ENCODE measurements at places on chromosomes 16 and 17.

- DNase-seq: no peak
These were observed 502.6 kb downstream of the TMEM114 start for GRCh38 chr16:8087597-8088289.

DNA sequence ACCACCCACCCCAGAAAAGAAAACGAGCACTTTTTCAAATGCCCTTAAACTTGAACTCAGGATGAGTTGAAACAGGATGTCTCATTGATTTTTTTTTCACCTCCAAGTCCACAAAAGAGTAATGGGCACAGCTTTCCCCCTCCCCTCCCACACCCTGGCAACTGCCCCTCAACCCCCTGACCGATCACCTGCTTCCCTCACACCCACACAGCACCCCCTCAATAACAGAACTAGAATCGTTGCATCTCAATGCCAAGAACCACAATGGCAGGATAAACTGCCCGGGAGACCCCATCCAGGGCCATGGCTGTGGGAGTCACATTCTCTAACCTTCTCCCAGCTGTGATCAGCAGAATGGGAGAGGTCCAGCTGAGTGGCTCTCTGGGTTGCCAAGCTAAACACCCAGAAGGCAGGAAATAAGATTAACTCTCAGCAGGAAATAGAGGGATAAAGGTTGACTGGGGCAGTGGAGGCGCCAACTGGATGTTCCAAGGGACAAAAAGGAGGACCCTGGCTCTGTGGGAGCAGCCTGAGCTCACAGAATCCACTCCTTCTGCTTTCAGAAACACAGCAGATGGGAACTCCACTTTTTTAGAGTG is 128.0 kb upstream of the SDK2 start:
- DNase-seq: no peak

DNA sequence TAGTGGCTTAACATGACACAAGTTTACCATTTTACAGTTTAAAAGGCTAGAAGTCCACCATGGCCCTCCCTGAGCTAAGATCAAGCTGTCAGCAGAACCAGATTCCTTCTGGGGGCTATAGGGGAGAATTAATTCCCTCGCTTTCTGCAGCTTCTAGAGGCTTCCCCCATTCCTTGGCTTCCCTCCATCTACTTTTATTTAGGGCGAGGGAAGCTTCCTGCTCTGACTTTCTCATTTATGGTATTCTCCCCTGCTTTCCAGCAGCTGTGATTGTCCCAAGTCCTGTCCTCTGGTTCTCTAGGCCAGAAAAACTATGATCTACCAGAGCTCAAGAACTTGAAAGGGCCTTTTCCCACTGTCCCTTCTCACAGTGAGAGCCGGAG is 4.3 kb downstream of the CETP start:
- no peak for DNase-seq

DNA sequence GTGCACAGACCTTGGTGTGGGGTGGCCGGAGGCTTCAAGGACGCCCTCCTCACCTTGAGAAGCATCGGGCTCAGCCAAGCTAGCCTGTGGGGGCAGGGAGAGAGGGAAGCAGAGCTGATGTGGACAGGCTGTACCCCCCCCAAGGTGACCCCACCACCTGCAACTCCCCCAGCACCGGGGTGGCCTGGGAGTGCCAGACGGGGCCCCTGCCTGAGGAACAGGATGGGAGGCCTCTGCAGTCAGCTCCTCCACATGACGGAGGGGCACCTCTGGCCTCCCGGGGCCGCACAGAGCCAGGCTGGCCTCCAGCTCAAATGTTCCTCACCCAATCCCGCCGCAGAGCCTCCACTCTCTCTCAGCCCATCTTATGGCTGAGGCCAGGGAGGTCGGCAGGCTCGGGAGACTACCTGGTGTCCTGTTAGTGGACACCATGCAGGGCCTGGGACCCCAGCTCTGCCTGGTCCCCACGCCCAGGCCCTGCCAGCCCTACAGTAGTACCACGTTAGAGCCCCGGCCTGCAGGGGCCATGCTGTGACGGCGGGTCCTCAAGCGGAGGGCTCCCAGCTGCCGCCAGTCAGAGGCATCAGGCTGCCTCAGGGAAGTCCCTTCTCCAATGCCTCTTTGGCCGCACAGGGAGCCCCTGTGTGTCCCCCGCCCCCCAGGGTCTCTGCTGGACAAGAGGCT is 19.4 kb upstream of the SLC38A10 start:
- no peak for DNase-seq

DNA sequence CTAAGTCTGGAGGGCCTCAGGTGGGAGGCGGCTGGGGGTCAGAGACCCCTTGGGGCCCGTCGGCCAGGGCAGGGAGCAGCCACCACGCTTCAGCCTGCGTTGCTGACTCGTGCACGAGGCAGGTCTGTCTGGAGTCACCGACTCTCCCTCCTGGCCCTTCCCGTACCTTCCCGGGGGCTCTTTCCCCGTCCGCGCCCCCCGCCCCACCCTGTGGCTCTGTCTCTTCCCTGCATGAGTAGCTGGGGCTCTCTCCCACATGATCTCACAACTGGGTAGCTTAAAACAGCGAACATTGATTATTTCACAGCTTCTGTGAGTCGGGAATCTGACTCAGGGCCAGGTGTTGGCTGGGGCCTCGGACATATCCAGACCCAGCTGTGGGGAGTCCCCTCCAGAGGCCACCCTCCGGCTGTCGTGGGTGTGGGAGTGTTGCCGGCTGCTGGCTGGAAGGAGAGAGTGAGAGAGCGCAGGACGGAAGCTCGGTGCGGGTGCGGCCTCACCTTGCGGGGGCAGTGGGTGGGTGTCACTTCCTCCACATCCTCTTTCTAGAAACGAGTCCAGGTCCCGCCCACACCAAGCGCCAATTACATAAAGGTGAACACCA is 17.3 kb downstream of the BAHCC1 start:
- peak; percentile 68 for DNase-seq

DNA sequence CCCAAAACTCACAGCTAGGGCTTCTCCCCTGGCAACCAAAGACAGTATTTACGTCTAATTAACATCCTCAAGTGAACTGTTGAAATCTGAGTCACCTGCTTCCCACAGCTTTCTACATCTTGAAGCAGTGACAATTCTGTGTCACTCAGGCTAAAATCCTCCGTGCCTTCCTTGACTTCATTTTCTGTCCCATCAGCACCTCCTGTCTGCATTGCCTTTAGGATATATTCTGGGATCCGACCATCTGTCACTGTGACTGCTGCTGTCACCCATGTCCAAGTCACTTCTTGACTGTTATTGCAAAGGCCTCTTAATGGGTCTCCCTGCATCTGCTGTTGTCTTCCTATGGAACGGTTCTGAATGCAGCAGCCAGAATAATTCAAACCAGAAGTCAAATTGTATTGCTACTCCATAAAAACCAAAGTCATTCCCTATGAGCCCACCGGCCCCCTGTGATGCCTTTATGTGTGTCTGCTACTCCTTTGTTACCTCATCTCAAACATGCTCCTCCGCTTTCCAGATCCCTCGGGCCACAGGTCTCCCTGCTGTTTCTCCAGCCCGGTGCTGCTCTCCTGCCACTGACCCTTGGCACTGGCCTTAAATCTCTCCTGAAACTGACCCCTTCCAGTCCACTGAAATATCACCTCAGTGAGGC is 56.9 kb downstream of the WWP2 start:
- no peak for DNase-seq

- no peak for DNase-seq
These were observed 12.0 kb downstream of the SSH2 start for GRCh38 chr17:29918016-29918415.

DNA sequence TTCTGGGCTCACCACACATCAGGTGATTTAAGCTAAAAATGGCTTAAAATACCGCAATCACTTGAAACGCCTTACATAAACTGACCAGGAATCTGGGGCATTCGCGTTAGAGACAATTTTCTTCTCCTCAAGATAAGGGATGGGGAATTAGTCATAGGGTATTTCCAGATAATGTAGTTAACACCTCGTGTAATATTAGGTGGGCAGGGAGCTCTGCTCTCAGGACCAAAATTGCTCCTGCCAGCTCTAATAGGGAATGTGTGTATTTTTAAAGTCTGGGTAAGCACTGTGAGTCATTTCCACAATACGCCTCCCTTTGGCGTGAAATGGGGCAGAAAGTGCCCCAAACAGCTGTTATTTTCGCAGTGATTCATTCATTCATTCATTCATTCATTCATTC is 408.6 kb downstream of the MAF start:
- no peak for DNase-seq

DNA sequence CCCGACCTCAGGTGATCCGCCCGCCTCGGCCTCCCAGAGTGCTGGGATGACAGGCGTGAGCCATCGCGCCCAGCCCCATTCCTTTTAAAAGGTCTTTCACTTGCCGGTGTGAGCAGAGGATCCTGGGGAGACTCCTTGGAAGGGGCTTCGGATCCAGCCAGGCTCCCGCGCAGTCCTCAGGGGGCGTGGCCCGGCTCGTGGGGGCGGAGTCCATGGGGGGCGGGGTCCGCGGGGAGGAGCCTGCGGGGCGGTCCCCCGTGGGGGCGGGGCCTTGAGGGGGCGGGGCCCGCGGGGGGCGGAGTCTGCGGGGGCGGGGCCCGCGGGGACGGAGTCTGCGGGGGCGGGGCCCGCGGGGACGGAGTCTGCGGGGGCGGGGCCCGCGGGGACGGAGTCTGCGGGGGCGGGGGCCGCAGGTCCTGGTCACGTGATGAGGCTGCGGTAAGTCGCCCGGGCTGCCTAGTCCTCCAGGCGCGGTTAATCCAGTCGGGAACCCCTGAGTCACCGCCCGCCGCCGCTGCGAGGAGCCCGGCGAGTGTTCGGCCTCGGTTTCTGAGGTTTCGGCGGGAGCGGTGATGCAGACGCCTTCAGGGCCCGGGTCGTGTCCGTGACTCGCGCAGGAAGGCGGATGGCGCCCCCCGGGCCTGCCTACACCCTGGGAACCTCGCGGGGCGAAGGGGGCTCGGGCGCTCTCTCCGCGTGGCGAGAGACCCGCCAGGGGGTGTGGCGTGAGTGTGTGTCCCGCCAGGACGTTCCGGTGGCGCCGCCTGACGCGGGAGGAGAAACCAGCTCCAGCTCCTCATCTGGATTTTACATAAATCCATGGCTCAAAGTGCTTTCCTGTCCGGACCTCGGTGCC is 23.6 kb upstream of the ABR start:
- peak; percentile 57 for DNase-seq

DNA sequence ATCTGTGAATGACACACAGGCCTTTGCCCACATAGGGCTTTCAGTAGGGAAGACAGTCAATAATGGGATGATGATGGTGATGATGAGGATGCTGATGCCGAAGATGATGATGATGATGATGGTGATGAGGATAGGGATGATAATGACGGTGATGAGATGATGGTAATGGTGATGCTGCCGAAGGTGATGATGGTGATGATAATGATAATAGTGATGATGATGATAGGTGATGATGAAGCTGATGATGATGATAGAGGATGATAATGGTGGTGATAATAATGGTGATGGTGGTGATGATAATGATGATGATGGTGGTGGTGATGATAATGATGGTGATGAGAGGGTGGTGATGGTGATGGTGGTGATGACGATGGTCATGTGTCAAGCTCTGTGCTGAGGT is 12.9 kb downstream of the FOXL1 start:
- no peak for DNase-seq

GRCh38 chr17:75486151-75486550 is 29.2 kb downstream of the CASKIN2 start:
- DNase-seq: no peak
